ENCODE measurements at places on chromosomes 12 and 14.

DNA sequence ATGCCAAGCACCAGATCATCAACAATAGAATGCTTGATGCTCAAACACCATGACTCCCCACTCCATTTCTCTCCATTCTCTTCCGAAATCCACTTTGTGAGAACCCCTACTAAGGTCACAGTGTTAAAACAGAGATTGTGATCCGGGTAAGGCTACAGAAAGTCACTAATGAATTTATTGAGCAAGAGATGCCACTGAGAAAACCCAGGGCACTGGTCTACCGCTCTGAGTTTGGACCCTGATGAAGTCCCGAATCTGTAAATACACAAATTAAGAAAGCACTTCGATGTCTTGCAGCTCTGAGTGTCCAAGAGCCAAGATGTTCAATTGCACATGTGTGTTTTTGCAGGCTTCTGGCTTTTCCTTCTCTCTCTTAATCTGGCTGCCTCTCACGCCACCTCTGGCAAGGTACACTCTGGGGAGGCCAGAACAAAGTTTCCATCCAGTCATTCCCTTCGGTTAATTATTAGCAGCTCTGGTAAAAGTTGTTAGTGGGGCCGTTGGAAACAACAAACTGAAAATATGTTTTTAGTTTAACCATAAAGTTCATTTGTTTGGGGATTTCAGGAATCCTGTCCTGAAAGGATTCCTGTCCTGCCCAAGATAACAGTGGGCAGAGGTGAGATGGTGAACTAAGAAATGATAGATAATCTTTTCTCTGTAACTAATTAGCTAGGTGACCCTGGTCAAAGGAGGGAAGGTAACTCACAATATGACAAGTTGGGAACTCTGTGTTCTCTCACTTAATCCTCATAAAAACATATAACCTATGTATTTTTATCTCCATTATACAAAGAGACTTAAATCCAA is 75.4 kb downstream of the BTG1 start:
- no peak for DNase-seq

DNA sequence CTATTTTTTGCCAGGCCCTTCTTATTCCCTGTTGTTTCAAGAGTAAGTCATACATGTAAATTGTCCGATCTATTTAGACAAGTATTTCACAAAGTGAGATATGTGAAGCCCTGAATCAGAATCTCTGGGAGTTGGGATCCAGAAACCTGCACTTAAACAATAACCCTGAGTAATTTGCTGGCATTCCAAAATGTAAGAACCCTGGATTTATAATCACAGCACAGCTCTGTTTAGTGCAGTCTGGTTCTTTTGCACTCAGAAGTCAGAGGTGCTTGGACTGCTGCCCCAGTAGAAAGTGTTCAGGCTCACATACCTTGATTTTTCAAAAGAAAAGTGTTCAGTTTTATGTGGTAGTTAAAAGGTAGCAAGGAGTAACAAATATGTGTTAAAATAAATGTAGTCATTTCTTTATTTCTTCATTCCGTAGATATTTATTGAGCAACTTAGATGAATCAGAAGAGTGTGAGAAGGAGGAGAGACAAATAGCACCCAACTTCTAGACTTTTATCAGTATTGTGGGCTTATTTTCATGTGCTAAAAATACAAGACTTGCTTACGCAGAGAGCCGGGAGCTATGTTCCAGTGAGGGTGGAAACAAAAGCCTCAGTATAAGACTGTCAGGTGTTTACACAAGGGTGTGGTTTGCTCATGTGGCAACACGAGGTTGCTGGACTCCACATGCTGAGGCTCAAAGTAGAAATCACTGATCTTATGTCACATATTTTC is 70.1 kb downstream of the SYNE2 start:
- peak; percentile 83 for DNase-seq

GRCh38 chr14:62234849-62235248 is 472.6 kb downstream of the SNAPC1 start:
- DNase-seq: no peak

- DNase-seq: no peak
These were observed 115.3 kb upstream of the CPSF6 start for GRCh38 chr12:69123919-69124638.

DNA sequence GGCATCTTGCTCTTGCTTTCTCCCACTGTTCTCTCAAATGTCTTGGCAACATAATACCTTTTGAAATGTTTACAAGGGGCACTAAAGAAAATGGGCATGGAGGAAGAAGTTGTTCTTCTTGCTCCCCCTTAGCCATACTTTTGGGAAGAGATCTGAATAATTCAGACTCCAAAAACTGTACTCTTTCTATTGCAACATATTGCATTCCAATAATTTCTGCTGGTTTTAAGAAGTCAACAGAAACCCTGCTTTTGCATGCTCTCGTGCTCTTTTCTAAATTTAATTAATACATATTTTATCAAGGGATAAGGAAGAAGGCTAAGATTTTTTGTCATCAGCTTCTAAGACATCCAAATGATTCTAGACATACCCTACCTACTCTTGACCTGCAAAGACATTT is 409.9 kb upstream of the SOX5 start:
- DNase-seq: no peak

DNA sequence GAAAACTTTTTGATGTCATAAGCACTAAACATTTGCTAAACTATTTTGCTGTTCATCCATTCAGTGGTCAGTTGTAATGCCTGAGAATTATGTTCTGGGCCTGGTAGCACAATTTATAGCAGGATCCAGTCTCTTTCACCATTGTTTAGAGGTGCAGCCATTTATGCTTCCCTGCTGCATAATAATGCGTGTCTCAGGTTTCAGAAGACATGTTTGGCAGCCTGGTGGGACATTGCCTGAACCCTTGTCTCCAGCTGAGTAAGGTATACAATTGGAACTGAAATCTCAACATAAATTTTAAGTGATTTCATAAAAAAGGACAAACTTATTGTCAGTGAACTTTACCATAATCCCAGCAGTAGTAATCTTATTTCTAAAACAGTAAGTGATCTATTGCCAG is 94.8 kb downstream of the POLR3B start:
- no peak for DNase-seq

DNA sequence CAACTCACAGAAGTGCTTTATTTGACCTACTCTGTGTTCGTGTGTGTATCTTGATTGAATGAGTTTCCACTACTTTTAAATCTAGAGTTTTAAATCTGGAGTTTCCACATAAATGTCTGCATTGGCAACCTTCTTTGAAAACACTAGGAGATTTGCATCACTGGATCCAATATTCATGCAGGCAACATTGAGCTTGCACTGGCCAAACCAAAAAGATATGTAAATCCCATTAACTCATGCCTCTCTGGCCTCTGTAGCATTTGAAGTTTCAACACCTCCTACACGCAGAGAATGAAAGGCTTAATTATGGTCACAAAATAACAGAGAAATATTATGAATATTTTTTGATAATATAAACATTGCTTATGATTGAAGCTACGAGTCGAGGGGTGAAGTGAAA is 178.6 kb downstream of the DUSP6 start:
- no peak for DNase-seq

DNA sequence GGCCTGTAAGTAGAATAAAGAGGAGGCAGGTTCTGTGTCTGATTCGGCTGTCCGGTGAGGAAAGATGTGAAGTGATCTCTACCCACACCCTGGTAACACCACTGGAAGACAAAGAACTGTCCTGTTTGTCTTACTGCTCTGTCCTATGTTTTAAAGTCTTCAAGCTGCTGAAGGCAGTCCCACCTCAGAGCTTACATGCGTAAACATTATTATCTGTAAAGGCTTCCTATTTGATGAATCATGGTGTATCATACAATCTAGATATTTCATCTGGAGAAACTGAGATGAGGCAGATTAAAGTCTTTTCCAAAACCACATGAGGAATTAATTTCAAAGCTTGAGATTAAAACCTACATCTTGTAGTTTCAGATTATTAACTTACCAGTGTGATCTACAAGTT is 427.6 kb downstream of the ZFP36L1 start:
- DNase-seq: no peak

GRCh38 chr12:69388371-69388770 is 28.8 kb downstream of the YEATS4 start:
- no peak for DNase-seq

DNA sequence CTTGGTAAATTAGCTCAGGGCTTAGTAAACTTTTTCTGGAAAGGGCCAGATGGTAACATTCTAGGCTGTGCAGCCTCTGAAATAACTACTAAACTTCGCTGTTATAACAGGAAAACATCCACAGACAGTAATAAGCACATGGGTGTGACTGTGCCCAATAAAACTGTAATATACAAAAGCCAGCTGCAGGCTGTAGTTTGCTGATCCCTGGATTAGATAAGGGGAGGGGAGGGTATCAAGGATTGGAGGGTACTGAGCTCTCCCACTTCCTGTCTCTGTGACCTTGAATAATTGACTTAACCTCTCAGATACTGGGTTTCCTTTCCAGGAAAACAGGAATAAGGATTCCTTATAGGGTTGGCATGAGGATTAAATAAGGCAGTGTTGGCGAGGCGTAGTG is 81.2 kb downstream of the CCDC60 start:
- DNase-seq: no peak

DNA sequence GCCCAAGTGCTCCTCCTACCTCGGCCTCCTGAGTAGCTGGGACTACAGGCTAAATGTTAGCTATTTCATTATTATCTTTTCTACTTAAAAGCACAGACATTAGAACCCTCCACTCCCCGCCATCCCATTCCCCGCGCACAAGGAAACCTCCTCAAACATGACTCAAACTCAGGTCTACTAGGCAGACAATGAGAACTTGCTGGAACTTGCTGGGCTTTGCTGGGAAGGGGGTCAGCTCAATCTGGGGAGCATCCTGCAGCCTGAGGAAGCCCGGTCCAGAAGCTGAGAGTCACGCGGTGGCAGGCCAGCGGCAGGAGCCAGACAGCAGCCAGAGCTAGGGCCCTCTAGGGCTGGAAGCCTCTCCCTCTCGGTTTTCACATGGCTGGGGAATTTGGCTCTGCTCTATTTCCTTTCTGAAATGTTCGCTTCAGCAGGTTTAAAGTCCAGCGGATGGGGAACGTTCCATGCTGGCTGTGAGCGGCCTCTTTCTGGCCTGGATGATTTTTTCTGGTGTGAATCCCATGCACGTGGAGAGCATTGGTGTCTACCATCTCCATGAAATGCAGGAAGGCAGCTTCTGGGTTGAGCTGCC is 68.5 kb downstream of the SLC6A12 start:
- no peak for DNase-seq

GRCh38 chr14:99891900-99892299 is 98.7 kb downstream of the EML1 start:
- no peak for DNase-seq

- DNase-seq: no peak
These were observed 87.2 kb upstream of the FRMD6 start for GRCh38 chr14:51564460-51564859.

DNA sequence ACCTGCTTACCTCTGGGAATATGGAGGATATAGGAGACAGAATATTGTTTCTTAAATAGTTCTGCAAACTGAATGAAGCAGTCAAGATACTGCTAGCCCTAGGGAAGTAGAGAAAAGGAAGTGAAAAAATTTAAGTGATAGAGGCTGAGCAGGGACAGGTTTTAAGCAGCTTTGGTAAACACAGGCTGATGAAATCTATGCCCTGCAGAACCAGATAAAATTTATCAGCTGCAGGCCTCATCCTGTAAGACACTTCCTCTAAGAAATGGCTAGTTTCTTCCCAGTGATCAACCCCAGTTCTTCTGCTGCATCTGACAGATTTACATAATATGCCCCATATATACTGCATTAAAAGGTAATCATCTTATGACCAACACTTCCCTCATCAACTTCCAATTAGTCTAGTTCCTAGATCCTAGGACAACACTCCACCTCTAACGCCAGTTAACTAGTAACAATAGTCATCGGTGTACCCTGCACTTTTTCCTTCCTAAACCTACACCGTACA is 1.3 kb upstream of the ESYT1 start:
- DNase-seq: no peak

DNA sequence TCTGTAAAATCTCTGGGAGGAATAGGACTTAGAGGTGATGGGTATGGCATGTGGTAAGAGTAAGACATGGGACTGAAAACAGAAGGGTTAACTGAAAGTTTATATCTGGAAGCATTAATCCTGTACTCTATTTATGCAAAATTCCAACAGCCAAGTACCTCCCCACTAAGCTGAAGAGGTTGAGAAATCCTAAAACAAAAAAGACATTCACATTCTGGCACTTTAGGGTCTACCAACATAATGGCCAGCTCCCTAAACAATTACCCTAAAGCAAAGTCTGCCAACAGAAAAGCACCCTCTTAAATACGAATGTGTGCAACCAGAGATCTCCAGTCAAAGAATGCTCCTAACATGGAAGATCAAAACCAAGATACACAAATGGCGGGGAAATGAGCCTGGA is 87.4 kb downstream of the GTF2A1 start:
- DNase-seq: no peak

DNA sequence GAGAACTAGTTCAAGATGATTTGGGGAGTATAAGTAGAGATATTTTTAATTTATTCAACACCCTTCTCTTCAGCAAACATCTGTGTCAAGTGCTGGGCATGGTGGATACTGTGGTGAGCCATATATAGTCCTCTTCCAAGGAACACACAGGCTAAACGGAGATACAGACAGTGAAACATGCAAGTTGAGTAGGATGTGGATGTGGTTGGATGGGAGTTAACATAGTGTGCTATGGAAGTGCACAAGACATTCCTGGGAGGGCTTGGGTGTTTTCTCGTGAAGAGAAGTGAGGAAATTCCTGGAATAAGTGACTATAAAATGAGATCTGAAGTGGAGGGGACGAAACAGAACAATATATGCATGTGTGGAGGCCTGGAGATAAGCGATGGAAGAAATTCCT is 181.1 kb upstream of the NPAS3 start:
- no peak for DNase-seq

DNA sequence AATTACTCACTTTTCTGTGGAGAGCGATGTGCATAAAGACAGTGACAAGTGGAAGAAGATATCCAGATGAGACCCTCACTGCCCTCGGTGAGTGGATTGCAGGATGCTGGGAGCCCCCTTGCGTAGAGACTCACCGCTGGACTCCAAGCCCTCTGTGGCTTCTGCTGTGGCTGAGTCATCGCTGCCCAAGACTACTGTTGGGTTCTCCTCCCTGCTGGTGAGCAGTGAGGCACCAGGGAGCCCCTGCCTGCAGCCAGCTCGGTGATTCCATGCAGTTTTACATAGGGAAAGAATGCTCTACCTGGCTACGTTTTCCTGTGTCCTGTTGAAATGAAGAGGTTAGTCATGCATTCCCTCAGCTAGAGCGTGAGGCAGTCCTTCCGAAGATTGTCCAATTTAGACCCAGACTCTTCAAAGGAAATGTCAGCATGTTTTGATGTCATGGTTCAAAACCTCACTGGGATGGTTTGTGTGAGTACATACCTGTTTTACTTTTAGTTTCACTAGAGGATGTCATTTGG is 28.2 kb downstream of the TRAF3 start:
- DNase-seq: no peak

GRCh38 chr12:57154076-57154475 is 6.7 kb upstream of the LRP1-AS start:
- DNase-seq: no peak

DNA sequence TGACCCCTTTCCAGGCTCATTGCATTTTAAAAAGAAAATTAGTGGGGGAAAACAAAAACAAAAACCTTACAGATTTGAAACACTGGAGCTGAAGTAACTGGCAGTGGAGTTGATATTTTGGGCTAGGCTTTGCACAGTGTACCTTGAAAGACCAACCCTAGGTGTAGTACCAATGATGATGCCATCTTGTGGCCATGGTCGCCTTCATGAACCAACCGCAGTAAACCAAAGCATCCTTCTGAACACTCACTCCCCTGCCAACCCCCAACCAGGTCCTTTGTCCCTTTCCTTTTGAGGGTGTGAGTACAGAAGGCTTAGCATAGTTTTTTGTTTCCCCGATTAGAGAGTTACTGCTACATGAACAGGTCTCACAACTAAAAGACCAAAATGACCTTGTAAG is 5.9 kb downstream of the TOMM20L start:
- no peak for DNase-seq

- DNase-seq: no peak
These were observed 70.2 kb downstream of the SLC25A47 start for GRCh38 chr14:100393362-100393761.
